ENCODE measurements at places on chromosomes 1 and 21.

DNA sequence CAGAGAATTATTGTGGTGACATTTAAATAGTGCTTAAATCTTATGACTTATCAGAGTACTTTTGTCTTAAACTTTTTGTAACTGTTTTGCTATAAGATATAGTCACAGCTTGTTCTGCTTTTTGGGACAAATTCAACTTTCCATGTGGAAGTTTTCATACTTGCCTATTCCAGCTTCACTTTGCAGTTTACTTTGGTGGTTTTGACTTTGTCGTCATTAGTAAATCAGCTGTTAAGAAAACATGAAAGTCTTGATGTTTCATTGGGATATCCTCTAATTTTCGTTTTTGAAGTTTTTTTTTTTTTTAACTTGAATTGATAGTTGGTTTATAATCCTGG lies 31.3 kb downstream of the SDCCAG8 start:
- DNase-seq = no peak

DNA sequence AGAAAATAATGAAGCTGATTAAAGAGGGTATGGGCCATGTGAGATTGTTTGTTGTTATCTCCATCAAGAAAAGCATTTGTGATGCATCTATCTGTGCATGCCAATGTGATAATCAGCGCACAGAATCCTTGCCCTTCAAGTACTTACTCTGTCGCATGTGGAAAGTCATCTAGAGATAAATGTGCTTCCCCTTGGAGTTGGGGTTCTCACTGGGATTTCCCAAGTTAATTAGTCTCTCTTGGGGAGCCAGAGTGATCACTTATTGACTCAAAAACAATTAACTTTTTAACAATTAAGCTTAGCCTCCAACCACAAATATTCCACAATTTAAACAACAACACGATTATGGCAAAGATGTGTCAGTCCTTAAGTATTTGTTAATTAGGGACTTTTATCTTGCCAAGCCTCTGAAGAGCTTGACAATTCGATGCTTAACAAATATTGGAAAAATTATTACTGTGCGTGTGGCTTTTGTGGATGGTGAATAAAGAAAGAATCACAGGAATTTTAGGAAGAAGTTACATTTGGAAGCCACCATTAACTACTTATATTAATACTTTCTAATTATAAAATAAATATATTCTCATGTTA lies 17.5 kb downstream of the RHOU start:
- no peak for DNase-seq

- DNase-seq = no peak
Measured at GRCh38 chr1:46461809-46462448, 27.7 kb upstream of the DMBX1 start.

GRCh38 chr1:19313961-19314882 lies 2.1 kb downstream of the SLC66A1 start:
- DNase-seq = peak; percentile 29

- no peak for DNase-seq
Measured at GRCh38 chr1:28921286-28921869, 7.0 kb downstream of the EPB41 start.

DNA sequence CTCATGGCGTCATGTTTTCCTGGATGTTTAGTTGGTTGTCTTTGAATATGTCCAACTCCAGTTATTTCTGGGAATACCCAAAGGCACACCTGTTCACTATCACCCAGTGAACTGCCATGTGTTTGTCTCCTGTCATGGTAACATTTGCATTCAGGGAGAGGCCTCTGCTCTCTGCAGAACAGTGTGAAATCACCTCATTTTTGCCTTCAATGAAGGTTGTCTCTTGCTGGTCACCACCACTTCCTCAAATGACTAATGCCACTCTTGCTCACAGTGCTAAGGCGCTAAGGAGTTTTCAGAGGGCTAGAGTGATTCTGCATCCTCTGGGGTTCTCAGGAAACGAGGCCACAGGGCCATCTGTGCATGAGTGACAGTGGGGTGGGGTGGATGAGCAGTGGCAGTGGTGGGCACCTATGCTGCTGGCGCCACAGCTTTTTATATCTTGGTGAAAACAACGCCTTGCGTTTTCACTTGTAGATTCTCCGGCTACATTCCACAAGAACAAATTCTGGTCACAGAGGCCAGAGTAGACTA lies 60.0 kb upstream of the ATP5PO start:
- peak; percentile 84 for DNase-seq

- DNase-seq = no peak
Measured at GRCh38 chr1:198893141-198893540, 254.3 kb downstream of the PTPRC start.

DNA sequence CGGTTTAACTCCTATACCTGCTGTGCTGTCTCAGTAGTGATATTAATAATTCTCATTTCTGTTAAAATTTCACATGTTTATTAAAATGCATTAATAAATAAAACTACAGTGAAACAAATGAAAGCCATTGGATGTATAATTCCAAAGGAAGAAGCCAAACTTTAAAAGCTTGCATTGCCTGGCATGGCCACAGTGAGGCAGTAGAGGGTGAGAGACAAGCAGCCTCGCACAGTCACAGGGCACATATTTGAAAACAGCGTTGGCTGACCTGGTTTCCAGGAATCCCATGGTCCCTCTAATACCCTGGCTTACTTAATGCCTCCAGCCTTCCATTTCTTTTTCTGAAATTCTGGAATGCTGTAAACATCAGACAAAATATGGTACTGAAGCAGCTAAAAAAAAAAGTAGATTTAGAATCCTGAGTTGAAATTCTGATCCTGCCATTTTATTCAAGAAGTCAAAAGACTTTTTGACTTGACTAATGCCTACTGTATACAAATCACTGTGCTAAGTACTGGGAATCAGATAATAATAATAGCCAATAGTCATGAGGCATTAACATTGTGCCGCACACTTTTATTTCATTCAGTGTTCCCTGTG lies 6.7 kb upstream of the RNASEL start:
- peak; percentile 32 for DNase-seq

DNA sequence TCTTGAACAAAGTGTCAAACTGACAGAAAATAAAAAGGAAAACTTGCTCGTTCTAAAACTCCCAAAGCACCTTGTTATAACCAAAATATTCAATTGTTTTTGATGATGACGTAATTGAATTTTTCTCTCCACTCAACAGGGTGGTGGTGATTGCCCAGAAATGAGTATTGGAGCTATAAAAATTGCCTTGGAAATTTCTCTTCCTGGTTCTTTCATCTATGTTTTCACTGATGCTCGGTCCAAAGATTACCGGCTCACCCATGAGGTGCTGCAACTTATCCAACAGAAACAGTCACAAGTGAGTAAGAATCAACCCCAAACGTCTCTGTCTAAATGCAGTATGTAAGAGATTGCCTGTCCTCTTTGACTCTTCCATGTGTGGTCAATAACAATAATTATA lies 130.1 kb downstream of the HMCN1 start:
- no peak for DNase-seq

- DNase-seq = no peak
Measured at GRCh38 chr1:58409890-58410289, 136.6 kb downstream of the OMA1 start.

DNA sequence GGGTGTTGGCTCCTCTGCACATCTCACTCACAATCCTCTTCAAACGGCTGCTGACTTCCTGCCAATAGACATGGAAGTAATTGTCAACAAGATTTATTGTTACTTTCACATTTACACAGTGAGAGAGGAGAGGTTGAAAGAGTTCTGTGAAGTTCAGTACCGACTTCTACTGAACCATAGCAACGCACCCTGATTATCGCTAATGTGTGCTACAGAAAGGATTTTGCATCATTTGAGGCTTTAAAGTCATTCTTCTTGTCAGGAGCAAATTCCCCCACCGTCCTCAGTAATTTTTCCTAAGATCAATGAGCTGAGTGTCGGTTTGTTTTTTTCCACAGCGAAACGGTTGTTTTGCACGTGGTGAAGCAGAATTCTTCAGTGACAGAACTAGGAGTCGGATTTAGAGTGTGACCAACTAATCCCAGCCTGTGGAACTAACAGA lies 361.0 kb downstream of the ADGRL2 start:
- DNase-seq = no peak

DNA sequence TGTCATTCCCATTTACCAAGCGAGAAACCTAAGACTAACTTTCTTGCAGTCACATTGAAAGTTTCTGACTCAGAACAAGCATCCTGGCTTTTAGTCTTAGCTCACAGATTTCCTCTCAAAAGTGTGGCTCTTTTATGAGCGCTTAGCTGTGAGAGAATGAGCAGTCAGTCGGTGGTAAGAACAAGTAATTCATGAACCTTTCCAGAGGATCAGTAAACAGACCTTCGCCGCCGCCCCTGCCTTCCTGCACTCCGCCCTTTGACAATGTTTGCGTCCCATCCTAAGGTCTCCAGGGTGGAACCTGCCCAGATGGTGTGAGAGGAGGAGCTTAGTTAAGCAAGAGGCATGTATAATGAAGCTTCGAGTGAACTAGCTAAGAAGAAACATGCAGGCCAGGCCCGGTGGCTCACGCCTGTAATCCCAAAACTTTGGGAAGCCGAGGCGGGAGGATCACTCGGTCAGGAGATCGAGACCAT lies 142.4 kb downstream of the GLUL start:
- no peak for DNase-seq

- DNase-seq = no peak
Measured at GRCh38 chr1:165531021-165531420, 12.8 kb upstream of the LRRC52 start.

DNA sequence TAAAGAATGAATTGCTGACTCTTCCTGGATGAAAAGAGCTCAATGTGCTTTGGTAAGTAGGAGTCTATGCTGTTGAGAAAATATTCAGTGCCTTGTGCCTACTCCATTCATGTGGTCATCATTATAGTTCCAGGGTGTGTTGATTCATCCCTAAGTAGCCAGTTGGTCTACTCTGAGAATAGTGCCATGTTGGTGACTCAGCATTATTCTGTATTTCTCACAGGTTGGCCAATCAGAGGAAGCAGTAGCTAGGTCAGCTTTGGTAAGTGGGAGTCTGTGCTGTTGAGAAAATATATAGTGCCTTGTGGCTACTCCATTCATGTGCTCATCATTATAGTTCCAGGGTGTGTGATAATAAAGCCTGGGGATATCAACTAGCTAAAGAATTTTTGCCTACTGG lies 397.3 kb downstream of the AGBL4 start:
- no peak for DNase-seq

DNA sequence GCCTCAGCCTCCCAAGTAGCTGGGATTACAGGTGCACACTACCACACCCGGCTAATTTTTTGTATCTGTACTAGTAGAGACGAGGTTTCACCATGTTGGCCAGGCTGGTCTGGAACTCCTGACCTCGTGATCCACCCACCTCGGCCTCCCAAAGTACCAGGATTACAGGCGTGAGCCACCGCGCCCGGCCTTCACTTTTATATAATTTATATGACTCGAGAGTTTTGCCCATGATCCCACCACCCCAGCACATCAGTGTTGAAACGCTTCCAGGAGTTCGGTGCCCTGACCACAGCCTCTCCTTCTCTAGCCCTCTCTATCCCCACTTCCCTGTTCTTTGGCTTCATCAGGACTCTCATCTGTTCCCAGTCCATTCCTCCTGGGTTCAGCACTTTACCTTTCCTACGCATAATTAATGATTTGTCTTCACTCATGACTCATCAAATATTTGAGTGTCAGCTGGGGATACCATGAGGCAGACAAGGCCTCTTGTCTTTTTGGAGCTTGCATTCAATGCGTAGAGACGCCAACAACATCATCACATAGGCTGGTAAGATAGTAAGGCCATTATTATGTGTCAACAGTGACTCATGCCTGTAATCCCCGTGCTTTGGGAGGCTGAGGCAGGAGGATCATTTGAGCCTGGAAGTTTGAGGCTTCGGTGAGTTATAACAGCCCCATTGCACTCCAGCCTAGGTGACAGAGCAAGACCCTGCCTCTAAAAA lies 1.4 kb downstream of the PMF1 start:
- no peak for DNase-seq

DNA sequence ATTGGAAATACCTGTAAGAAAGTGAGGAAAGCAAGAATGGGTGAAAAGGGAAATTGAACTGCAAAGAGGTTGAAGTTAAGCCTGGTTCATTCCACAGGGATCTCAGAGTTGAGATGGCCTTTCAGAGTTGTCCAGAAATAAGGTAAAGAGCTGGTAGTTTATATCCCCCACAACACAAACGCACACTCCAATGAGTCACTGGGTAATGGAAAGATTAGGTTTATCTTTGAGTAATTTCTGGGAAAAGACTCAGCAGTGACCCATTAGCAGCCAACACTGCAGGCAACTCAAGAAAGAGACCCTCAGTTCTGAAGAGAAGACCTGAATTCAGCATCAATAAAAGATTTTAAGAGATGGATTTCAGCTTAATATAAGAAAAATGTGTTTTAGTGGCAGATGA lies 485.5 kb downstream of the PTPRC start:
- no peak for DNase-seq

DNA sequence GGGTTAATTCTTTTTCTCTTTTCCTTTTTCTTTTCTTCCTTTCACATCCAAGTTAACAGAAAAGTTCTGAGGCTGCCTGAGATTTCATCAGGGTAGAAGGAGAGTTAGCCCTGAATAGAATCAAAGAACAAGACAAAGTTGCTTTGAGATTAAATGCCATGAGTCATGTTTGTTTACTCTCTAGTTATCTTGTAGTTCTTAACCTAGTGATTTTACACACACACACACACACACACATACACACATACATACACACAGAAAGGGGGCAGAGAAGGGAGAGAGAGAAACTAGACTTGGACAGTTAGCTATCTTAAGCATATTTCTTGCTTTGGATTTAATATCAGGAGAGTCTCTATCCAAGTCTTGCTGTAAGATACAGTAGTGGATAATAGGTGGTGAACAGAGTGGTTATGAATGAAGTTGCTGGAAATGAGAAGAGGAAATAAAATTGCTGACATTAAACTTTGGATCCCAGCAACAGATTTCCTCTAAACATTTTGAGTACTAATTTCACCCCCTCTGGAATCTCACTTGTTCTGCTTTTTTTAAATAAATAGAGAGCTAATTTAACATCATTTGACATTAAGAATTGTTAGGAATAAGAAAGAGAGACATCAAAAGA lies 19.9 kb downstream of the PLA2G4A start:
- DNase-seq = no peak

DNA sequence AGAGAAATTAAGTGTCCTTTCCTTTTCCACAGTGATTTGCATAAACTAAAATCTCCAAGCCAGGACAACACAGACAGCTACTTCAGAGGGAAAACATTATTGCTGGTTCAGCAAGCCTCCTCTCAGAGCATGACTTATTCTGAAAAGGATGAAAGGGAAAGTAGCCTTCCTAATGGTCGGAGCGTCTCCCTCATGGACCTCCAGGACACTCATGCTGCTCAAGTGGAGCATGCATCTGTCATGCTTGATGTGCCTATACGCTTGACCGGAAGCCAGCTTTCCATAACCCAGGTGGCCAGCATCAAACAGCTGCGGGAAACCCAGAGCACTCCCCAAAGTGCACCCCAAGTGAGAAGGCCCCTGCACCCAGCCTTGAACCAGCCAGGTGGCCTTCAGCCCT lies 39.1 kb downstream of the CLEC20A start:
- no peak for DNase-seq

All from stimulated activated naive B cell treated with anti-CD40 and anti-IgM and Interleukin-4, amounts not matched to agents 10 μg/mL and 1 μg/mL and 100 μg/mL, for 72 hours (primary cell).